Activated CD8-positive, alpha-beta memory T cell treated with anti-CD3 and anti-CD28 coated beads, Interleukin-2, amount 50 U/mL, for 4 hours (primary cell): ENCODE measurements at places on chromosomes 7 and 10.

- no peak for DNase-seq
Measured at GRCh38 chr10:92108747-92109146, 182.1 kb downstream of the CPEB3 start.

DNA sequence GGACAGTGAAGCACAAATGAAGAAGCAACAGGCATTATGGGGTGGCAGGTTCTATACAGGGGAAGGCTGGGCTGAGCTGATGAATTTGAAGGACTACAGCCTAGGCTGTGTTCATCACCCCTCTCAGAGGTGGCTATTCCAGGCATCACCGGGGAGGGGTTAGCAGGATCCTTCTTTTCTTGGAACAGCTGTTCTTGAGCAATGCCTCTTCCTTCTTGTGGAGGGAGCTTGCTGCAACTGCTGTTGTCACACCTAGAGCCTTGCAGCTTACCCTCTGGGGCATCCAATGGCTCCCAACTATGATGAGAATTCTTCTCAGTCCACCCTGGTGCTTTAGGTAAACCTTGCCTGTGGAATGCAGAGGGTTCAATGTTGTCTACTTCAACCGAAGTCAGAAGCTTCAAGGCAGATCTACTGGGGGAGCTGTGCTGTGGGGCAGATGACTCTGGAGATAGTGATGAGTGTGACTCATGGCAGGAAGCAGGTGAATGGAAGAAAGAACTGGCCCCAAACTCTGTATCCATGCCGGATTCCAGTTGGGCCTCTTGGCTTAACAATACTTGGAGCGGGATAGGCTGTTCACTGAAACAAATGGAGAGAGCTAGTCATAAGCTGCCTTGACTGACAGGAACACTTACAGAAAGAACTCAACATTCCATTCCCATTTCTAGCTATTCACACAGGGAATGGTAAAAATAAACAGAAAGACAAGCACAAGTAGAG lies 21.5 kb upstream of the PPP3CB start:
- DNase-seq, result no peak

- no peak for DNase-seq
Measured at GRCh38 chr10:47418321-47418720, 34.2 kb upstream of the ZNF488 start.

- no peak for DNase-seq
Measured at GRCh38 chr7:74684921-74685320, 27.4 kb downstream of the GTF2I start.

- no peak for DNase-seq
Measured at GRCh38 chr10:112773783-112774182, 176.3 kb upstream of the TCF7L2 start.

- no peak for DNase-seq
Measured at GRCh38 chr7:5429253-5429856, 5.7 kb upstream of the TNRC18 start.

GRCh38 chr7:2326951-2327350 lies 12.7 kb upstream of the SNX8 start:
- no peak for DNase-seq

DNA sequence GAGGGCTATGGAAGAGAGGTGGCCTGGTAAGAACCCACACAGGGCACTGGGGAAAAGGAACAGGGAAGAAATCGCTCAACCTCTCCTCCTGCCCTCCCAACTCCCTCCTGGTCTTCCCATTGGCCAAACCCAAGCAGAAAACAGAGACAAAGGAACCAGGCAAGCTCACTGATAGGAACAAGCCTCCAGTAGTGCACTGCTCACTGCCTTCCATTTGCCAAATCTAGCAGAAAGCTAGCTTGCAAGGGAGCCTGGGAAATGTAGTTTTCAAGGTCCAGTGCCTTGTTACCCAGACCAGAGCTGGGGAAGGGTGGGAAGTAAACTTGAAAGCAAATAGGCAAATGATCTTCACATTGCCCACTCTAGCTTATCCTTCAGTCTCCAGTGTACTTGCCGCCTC lies 556.1 kb upstream of the AUTS2 start:
- no peak for DNase-seq

DNA sequence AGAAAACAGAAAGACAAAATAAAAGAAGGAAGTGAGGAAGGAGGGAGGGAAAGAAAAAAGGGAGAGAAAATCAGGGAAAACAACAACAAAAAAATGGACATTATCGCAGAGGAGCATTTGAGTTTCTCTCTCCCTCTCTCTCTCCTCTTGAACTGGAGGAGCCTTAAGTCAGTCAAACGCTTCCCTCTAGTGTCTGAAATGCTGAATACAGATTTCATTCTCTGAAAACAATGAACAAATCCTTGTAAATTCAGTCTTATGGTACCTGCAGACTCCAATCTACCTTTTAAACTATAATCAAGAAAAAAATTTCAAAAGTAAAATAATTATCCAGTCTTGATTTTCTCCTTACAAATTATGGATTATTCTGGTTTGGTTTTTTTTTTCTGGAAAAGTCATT lies 89.2 kb upstream of the PFKP start:
- DNase-seq, result no peak

DNA sequence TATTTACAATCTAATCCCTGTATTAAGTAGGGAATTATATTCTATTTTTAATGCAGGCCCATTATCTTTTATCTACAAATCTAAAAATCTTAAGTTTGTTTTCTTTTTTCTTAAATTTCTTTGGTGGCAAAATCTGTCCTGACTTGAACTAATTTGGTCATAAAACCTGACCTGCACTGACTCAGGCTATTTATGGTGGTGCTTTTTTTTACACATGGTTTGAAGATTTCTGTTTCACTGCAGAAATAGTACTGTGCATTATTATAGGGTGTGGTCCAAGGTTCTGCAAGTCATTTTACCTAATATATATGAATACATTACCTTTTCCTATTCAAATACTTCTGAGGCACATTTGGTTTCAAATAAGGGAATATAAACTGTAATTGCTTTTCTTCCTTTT lies 137.0 kb downstream of the CD36 start:
- no peak for DNase-seq

DNA sequence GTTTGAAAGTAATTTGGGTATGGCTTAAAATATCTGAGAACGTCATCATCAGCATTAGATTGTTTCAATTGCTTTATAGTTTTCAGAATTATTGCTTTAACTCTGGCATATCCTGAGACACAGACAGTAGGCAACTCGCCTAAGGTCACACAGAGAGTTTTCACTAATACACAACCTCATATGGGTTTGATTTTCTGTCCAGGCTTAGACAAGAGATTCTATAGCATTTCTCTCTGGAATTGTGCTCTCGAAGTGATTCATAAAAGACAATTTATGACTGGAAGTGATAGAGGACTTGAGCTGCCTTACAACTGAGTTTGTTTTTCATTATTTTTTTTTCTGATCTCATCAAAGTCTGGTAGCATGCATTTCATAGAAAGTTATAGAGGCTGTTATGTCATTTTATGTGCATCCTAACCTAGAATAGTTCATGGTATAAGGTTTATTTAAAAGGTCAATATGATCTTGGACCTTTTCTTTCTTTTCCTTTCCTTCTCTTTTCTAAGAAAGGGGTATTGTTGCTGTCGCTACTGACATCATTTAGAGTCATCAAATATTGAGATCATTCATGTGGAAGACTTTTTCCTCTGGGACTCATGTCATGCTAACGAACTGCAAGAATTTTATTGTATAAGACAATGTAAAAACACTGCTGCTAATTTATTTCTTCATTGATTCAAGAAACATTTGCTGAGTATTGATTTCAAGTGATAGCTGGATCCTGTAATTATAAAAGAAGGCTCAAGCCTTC lies 278.2 kb downstream of the PLXDC2 start:
- DNase-seq, result no peak

GRCh38 chr7:29865526-29865925 lies 59.2 kb downstream of the WIPF3 start:
- no peak for DNase-seq

- no peak for DNase-seq
Measured at GRCh38 chr10:97109547-97109946, 76.2 kb downstream of the SLIT1 start.

- DNase-seq, result no peak
Measured at GRCh38 chr7:46153951-46154787, 233.1 kb upstream of the IGFBP3 start.

DNA sequence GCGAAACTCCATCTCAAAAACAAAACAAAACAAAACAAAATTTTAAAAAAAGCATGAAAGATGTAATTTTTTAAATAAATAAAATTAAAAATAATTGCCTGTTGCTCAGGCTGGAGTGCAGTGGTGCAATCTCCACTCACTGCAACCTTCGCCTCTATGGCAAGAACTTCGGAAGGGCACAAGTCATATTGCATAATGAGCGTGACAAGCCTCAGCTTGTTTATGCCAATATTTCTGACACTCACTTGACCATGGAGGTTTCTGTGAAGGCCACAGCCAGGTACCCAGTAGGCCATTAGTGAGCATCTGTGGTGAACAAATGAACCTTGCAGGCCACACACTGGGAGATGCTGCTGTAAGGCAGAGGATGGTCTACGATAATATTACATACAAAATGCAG lies 106.1 kb upstream of the KMT2C start:
- DNase-seq, result no peak

- no peak for DNase-seq
Measured at GRCh38 chr7:88278881-88279280, 27.8 kb downstream of the STEAP4 start.

DNA sequence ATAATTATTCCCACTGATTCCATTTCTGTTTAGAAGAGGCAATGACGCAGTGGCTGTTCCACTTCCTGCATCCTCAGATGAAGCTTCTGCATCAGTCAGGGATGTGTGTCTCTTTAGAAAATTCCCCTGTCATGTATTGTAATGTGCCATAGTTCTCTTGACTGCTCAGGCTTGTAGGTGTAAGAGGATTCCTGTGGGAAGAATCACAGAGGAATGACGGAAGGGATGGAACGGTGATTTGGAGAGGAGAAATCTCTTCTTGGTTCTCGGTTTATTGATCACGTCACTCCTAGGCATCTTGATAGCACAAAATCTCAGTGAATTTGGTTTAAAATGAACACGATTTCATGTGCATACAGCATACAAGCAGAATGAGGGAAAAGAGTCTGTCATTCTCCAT lies 69.8 kb upstream of the PRKCQ start:
- no peak for DNase-seq

- no peak for DNase-seq
Measured at GRCh38 chr10:116169782-116170445, 103.1 kb downstream of the GFRA1 start.

GRCh38 chr10:62616885-62617590 lies 187.5 kb upstream of the ADO start:
- DNase-seq, result no peak

DNA sequence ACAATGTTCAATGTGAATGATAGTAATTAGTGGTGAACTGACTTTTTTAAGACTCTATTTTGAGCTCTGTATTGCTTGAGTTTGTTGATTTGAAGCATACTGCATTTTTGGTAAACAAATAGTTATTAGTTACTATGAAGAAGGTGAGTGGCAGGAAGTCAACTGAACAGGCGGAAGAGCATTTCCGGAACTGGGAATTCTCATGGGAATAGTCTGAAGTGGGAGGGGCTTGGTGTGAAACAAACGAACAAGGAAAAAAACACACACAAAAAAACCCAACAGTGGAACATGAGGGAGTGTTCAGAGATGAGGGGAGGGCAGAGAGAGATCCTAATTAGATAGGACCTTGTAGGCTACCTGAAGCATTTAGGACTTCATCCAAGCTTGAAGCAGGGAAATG lies 43.9 kb upstream of the C1QL3 start:
- no peak for DNase-seq

GRCh38 chr7:101436857-101437576 lies 74.3 kb downstream of the COL26A1 start:
- DNase-seq, result no peak

GRCh38 chr7:153902862-153903261 lies 149.3 kb upstream of the DPP6 start:
- no peak for DNase-seq

DNA sequence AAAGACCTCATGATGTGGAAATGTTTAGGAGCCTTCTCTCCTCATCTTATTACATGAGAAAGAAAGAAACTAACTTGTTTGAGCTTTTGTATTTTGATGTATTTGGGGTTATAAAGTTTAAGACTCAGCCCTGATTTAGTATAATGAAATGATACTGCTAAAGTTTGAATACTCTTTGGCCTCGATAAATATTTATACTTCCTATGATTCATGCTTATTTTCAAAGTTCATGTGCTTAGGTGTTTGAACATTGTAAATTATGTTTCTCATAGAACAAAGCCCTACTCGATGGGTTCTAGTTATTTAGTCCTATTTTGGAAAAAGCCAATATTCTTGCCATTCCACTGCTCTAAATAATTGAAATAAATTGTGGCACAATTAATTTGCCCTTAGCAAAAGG lies 303.2 kb downstream of the ZWINT start:
- no peak for DNase-seq

GRCh38 chr7:70361821-70362220 lies 763.5 kb downstream of the AUTS2 start:
- DNase-seq, result no peak

GRCh38 chr10:60677531-60678129 lies 100.6 kb upstream of the CDK1 start:
- no peak for DNase-seq

DNA sequence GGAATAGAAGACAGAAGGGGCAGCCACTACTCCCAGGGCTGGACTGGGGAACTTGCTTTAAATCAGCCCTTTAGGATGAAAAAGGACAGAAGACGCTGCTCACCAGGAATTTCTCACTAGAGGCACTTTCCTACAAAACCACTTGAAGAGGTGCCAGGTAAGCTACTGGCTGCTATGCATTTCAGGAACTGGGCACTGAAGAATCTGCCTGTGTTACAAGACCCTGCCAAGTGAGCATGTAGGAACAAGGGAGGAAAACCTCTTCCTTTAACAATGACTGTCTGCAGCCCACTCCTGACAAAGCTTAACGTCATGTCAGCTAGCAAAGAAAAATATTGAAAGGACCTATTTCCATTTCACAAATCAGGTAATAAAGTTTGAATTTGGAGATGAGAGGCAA lies 5.8 kb upstream of the AGMO start:
- DNase-seq, result no peak

- DNase-seq, result peak; percentile 63
Measured at GRCh38 chr7:102279537-102280400, 6.9 kb upstream of the SH2B2 start.

- no peak for DNase-seq
Measured at GRCh38 chr10:12511651-12512050, 162.3 kb downstream of the CAMK1D start.

DNA sequence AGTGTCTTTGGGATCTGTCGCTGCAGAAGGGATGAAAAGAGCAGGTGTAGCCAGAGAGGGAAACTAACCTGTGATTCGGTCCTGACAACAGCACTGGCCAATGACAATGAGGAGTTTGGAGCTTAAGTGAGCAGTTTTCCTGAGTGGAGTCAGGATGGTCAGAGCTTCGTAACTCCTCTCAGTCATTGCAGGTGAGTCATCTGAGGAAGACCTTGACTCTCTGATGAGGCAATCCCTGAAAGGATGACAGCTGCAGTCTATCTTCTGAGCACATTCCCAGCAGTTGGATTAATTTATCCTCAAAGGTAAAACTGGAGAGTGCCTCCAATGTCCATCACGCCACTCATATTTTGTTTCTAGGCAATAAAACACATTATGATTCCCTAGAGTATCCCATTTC lies 401.9 kb downstream of the POM121L12 start:
- no peak for DNase-seq

- DNase-seq, result peak; percentile 92
Measured at GRCh38 chr10:104353325-104354048, at the start of gene CFAP58. CFAP58 (plus strand) TSS chr10:104353833; CDS start chr10:104353898, 65 bp downstream.
